ENCODE measurements at places on chromosomes 12 and 14.

DNA sequence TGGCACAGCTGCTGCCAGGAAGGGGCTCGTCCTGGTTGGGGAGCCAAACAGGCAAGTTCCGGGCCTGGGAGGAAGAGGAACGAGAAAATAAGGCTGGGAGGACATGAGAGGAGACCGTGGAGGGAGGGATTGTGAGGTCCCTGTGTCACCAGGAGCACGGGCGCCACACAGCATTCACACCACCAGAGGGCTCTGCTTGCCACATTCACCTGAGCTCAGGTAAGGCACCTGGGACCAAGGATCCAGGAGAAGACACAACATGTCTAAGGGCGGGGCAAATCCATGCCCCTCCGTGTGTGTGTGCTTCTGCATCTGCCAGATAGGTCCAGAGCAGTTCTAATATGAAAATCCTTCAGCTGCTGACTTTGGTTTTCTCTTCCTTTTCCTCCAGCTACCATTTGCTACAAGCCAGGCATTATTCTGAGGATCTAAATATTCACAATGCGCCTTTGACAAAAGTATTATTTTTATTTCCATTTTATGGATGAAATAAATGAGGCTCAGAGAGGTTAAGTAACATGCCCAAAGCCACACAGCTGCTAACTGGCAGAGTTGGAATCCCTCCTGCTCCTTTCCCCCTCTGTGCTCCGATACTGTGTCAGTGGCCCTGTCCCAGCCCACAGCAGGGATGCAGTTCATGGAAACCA, 14.6 kb downstream of the RAPGEF3 start:
- no peak for DNase-seq

DNA sequence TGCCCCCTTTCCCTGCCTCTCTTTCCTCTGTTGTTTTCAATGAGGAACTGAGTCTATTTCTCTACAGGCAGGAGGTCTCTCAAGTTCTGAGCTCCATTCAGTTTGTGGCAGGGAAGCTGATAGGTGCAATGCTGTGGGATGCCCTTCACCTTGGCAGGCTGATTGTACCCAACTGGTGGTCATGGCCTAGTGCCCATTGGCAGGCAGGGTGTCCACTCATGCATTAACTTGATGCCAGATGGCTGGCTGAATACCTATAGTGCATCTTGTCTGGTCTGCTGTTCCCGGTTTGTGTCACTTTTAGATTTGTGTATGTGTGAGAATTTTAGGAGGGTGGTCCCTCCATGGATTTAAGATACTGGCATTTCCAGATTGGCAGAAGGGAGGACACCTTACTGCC, 20.0 kb upstream of the ITGA5 start:
- DNase-seq, result no peak

DNA sequence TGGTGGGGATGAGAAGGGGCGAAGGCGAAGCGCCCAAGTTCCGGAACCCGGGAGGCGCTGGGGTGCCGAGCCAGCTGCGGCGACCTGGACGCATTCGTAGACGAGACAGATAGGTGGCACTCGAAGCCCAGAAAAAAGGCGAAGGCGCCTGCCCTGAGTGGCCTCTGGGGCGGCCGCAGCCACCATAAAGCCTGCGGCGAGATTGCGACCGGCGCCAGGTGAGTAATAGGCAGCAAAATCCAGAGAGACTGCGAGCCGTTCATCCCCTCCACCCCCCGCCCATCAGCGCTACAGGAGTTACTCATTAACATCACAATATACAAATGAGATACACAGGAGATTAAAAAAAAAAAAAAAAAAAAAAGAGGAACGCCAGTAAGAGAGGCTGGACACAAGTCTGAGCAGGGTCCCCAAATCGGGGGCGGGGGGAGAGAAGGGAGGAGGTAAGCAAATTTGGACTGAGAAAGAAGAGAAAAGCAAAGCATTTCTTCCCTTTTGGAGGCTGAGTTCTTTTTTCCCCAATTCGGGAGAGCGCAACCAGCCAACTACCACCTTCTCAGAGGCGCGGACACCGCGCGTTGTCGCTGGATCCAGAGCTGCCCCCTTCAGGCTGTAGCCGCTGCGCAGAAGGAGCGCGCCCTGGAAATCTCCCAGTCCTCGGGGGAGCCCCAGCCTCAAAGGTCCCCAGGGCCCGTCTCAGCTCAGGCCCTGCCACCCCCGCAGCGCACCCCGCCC, 15.7 kb downstream of the TBX3 start:
- peak; percentile 93 for DNase-seq

DNA sequence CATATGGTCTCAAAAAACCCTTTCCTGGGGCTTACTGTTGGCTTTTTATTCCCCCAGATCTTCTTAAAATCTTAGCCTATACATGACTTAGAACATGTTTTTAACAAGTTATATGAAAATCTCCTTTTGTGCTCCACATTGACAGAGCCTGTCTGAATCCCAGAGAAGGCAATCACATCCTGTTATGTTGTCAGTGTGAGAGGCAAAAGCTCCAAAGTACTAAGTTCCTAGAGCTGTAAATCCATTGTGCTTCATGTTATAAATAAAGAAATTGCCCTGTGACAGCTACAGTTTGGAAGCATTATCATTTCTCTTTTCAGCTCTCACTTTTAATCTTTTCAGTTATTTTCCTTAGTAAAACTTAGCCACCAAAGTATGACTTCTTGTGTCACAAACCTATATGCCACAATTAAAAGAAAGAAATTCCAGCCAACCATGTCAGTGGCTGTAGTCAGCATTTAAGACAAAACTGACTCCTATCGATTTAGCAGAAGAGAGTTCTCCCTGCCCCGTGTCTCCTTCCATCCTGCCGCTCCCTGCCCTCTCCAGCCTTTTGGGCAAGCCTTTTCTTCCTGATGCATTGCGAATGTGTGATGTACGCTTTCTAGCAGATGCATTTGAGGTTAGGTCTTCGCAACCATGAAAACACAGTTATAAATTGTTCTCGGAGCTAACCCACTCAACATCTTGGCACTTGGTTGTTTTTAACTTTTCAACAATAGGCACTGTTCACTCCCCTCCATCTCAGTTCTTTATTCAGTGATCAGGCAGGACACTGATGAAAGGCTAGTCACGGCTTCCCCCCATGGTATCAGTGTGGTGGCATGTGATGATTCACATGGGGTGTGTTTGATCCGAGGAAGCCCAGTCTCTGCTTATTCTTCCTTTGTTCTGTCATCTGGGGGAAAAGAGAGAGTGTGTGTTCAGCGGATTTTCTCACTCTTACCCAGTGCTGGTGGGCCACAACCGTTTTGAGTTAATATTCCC, 143.5 kb downstream of the SSPN start:
- peak; percentile 58 for DNase-seq

GRCh38 chr14:68952531-68953195, 26.4 kb downstream of the ACTN1 start:
- DNase-seq, result peak; percentile 58

GRCh38 chr12:108778053-108778452, 46.7 kb upstream of the CORO1C start:
- DNase-seq, result no peak

GRCh38 chr14:61372379-61372778, 51.0 kb downstream of the PRKCH start:
- no peak for DNase-seq

DNA sequence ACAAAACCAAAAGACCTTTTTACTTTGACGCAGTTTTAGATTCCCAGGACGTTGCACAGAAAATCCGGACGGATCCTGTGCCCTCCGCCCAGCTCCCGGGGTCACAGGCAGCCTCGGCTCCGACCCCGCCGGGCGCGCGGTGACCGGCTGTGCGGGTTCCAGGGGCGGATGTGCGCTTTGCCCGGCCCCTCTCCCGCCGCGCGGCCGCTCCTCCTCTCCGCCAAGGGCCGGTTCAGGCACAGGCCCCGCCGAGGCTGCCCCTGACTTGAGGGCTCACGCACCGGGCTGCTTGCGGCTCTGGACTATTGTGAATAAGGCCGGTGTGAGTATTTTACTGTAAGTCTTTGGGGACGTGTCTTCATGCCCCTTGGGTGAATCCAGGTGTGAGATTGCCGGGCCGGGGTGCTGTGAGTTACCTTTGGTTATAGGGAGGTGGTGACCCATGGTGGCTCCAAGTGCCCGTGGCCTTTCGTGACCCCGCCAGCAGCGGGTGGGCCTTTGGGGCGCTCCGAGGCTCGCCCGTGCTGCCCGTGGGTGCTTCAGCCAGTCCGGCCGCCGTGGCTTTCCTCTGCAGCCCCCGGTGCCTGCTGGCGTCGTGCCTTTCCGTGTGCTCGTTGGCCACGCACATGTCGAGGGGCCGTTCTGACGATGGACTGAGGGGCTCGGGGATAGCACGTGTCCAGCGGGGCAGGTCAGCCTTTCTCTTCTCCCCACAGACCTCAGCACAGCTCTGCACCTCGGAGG, 45.9 kb downstream of the NOC4L start:
- DNase-seq, result peak; percentile 55

GRCh38 chr12:130948136-130948535, 5.6 kb upstream of the ADGRD1 start:
- no peak for DNase-seq

DNA sequence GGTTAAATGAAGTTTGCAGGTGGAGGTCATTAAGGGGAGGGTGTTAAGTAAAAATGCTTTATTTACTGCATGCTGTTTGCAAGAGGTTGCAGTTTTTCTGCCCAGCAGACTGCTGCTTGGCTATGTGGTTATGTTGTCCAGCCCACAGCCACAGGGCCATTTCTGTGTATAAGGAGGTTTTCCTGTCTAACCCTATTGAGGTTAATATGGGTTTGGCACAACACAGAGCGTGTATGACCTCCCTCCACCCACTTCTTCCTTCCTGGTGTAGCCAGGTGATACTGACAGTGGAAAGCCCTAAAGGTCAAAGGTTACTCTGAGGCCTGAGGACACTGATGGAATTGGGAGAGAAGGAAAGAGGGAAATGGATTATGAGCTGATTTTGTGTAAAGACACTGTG, 253.7 kb upstream of the PWP1 start:
- DNase-seq, result no peak

- no peak for DNase-seq
Observed at GRCh38 chr12:111438481-111438880, 32.8 kb downstream of the SH2B3 start.

DNA sequence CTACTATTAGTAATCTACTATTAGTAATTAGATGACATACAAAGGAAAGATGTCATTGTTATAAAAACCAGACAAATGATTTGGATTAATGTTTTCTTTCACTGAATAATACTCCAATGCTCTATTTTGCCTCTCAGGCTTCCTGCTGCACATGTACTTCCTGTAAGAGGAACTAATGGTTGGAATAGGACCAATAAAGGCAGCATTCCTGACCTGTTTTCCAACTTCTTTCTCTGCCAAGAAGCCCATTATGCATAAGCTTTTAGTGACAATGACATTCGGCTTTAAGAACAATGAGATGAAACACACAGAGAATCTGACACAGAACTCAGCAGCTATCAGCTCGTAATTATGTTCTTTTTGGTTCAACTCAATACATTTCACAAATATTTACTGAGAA, 5.2 kb upstream of the C12orf56 start:
- DNase-seq, result no peak

DNA sequence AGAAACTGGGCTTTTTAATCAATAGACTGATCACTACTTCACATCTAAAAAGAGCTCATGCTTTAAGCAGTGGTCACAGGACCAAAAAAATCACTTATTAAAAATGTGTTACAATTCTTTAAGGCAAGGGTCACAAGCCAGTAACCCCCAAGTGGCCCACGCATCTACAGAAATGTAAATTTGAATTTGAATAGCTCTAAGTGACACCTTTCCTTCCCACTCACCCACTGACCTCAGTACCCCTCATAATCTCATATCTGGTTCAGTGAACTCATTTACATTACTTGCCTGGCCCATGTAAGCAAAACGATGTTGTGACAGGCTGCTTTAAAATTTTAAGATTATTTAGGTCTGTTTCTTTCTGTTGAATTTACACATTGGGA, 27.4 kb downstream of the NELL2 start:
- no peak for DNase-seq

DNA sequence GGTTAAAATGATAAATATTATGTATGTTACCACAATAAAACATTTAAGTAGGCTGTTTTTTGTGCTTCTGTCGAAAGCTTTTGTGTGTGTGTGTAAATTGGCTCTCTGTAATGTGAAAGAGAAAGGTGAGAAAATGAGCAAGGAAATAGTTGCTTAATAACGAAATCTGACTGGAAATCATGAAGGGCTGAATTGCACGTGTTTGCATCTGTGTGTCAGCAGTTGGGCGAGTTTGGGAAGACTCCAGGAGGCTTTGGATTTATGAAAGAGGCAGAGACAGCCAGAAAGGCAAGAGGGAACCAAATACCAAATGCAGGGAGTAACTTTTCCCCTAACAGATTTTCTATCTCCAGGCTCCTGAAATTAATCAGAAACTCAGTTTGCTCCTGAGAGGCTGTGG, 47.2 kb upstream of the PLEKHG3 start:
- peak; percentile 71 for DNase-seq

- peak; percentile 26 for DNase-seq
Observed at GRCh38 chr12:127272864-127273263, 994.1 kb upstream of the TMEM132C start.

DNA sequence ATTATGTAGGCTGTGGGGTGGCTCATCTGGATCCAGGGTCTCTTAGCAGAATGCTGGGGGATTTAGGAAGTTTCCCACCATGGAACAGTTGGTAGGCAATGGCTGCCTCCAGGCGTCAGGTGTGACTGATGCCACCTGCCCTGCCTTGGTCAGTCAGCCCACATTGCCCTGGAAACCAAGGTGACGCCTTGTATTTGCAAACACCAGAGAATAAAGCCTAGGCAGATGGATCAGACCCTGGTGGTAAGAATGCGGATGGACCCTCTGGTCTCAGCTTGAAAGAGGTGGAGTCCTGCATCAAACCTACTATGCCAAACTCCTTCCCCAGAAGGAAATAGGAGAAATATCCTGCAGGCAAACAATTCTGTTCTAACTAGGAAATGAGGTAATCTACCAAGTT, 38.2 kb downstream of the NCKAP5L start:
- DNase-seq, result no peak

- no peak for DNase-seq
Observed at GRCh38 chr14:82510007-82510406, 976.4 kb upstream of the SEL1L start.

Data from AG20443 (cell line).